ENCODE measurements at places on chromosomes 5 and 9.
A peak's percentile ranks its signal among the peaks of the same experiment; 100 is the strongest.

GRCh38 chr5:54088081-54088480 lies 222.3 kb downstream of the ARL15 start:
- DNase-seq, result no peak

- no peak for DNase-seq
These were observed 197.1 kb downstream of the ZNF462 start for GRCh38 chr9:107060062-107060461.

- DNase-seq, result no peak
These were observed 34.4 kb downstream of the APBA1 start for GRCh38 chr9:69637817-69638200.

DNA sequence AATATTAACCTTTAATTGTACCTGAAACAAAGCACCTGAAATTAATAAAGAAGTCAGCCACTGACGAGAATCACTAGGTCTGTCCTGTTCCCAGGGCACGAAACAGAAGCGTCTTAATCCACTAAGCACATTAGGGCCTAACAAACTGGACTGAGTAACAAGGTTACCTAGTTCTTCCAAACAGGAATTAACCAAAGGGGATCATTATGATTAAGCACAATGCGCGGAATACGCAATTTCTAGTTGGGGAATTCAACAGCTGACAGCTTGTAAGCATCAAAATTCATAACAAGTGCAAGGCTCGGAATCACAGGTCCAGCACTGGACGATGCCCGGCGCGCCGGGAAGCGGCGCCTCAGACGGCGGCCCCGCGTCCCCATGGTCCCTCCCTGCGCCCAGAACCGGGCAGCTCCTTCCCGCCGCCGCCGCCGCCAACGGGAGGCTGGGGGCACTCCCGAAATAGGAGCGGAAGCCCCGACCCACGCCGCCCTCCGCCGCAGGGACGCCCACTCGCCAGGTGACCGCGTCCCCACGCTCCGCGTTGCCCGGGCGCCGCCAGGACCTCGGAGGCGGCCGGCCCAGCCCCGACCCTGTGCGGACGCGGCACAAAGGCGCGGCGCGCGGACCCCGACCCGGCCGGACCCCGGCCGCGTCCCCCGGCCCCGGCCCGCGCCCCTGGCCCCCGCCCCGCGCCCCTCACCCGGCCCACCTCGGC lies 898 bp downstream of the CAMSAP1 start:
- DNase-seq, result no peak

- no peak for DNase-seq
These were observed 171.1 kb downstream of the ENC1 start for GRCh38 chr5:74469234-74469994.

DNA sequence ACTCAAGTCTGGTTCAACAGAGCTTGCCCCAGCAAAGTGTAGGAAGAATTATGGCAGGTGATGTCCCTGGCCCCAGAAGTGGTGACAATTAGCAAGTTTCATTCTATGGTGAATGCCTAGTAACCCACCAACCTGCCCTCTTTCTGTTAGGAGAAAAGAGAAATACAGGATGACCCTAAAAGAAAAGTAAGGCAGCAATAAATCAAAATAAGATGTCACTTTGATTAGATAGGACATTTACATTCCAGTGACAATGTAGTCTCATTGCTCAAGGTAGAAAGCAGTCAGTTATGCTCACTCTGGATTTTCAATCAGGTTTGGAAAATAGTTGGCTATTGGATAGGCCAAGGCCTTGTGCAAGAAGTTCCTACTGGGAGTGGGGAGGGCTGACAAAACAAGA lies 5.6 kb upstream of the HSPA9 start:
- no peak for DNase-seq

DNA sequence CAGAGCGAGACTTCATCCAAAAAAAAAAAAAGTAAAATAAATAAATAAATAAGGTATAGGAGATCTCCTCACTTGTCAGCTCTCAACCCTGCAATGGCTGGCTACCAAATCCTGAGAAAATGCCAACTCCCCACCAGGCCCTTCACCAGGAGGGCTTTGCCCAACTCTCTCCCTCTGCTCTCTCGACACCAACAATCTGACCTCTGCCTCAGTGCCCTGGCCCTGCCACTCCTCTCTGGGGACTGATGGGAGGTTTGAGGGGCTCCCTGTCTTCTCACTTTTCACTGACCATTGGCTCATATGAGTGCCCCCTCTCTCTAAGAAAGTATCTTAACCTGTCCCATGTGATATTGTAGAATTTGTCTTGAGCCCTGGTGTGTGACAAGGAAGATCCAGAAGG lies 52.6 kb upstream of the SH3PXD2B start:
- no peak for DNase-seq

GRCh38 chr9:8680658-8681057 lies 881.1 kb upstream of the DMAC1 start:
- no peak for DNase-seq

DNA sequence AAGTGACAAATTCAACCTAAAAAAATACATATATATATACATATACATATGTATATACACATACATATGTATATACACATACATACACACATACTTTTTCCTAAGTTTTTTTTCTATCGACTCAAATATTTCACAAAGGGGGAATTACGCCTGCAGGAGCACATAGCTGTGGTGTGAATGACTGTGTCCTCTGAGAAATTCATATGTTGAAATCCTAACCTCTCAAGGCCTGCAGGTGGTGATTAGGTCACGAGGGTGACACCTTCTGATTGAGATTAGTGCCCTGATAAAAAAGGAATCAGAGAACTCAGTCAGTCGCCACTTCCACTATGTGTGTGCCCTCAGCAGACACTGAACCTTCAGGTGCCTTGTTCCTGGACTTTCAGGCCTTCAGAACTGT lies 248.7 kb downstream of the SEMA5A start:
- no peak for DNase-seq

DNA sequence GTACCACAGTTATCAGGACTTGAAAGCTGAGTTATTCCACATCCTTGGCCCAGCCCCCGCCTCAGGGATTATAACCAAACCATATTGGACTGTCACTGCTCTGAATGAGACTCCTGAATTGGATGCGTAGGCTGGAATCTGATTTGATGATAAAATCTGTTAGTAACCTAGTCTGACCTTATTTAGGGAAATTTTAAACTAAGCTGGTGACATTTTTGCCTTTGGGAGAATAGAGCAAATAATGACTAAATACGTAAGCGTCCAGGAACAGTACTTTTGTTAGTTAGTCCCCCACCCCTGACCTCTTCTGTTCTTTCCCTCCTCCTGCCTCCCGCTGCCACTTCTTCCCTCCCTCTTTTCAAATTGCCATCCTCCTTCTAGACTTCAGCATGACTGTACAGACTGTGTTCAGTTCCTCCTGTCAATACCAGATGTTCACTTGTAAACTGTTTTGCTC lies 92.6 kb downstream of the TLE4 start:
- DNase-seq, result no peak

- no peak for DNase-seq
These were observed 8.8 kb upstream of the FCN2 start for GRCh38 chr9:134871697-134872340.

DNA sequence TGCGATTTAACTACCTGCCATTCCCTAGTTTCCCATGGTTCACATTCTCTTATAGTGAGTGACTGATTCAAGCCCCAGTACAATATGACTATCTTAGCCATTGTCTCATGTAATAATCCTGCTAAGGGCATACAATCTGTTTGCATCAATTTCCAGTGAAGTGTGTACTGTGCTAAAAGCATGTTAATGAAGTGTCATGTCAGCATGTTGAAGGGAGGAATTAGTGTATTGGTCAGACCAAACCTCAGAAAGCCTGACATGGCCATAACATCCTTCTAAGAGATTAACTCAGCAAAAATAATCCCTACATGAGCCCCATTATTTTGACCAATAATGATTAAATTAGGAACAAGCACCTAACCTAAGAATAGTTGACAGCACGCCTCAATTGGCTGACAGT lies 442.4 kb downstream of the ENC1 start:
- no peak for DNase-seq

GRCh38 chr5:61525512-61526206 lies 193.6 kb downstream of the ZSWIM6 start:
- no peak for DNase-seq

- no peak for DNase-seq
These were observed 46.7 kb upstream of the UBQLN1 start for GRCh38 chr9:83754383-83754977.

DNA sequence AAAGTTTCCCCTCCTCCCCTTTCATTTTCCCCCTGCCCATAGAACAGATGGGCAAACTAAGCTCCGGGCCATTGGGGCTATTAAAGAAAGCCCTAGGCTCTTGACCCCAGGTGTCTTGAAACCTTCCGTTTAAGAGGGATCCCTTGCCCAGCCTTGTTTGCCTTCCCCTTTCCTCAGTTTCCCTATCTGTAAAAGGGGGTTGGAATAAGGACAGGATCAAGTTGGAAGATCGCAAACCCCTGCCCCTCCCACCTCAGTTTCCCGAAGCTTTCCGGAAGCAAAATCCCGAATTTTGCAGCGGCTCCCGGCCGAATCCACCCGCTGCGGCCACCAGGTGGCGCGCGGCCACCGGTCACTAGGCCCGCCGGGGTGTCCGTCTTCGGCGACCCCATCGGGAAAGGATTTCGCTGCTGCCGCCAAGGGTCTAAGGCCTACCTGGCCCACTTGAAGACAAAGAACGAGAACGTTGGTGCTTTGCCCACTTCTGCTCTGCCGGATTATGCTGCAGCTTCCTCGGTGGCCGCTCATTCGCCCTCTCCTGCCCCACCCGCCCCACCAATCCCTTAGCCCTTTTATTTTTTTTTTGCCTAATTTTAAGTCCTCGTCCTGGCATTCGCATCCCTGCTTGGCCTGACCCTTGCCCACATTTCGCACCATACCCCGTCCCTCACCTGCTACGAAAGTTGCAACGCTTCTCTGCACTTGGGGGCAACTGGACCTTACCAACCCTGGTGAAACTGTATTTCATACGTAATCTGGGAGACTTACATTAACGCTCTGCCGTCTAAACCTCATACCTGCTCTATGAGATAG lies 962 bp upstream of the NR6A1 start:
- peak; percentile 40 for DNase-seq

DNA sequence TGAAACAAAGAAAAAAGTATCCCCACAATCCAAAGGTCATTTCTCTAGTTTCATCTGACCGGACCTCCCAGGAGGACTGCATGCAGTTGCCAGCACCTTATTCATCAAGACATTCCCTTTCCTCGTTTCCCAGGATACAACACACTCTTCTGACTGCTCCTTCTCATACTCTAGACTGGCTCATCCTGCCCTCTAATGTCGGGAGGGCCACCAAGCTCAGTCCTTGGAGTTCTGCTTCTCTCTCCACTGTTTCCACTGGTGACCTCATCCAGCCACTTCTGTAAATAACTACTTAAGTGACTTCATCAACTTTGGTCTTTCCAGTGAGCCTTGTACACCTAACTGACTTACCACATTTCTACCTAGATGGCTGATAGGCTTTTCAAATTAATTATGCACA lies 179.1 kb downstream of the EPB41L4A start:
- no peak for DNase-seq

GRCh38 chr9:72681283-72681630 lies 159.8 kb downstream of the TMC1 start:
- no peak for DNase-seq

GRCh38 chr9:95733741-95734666 lies 141.5 kb upstream of the ERCC6L2 start:
- DNase-seq, result no peak

- no peak for DNase-seq
These were observed 18.9 kb upstream of the SLC30A5 start for GRCh38 chr5:69074664-69075521.

DNA sequence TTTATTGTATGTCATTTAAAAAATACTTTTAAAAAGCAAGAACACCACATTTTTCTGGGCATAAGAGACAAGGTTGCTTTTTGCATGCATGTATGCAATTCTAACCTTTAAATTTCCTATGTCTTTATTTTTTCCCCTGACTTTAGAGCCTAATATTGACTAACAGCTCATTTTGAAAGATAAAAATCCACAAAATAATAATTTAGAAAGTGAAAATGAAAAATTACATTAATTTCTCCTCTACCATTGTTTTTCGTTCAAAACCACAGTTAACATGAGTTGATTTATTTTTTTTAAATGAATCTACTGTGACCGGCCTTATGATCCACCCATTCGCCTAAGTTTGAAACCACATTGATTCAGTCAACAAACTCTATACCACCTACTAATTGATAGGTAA lies 137.5 kb upstream of the CDKN2B start:
- no peak for DNase-seq

- DNase-seq, result no peak
These were observed 3.8 kb downstream of the NMRK1 start for GRCh38 chr9:75084081-75084672.

DNA sequence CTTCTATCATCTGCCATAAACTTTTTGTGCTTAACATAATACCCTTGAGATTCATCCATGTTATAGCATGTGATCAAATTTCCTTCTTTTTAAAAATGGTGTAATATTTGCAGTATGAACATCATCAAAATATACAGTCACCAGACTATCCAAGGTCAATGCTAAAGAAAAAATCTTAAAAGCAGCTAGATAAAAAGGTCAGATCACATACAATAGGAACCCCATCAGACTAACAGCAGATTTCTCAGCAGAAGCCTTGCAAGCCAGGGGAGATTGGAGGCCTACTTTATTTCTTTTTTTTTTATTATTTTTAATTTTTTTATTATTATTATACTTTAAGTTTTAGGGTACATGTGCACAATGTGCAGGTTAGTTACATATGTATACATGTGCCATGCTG lies 37.2 kb downstream of the FAM170A start:
- no peak for DNase-seq

Data from stimulated activated CD4-positive, alpha-beta T cell treated with anti-CD3 and anti-CD28 coated beads, Interleukin-4, amount 100 ng/mL, for 4 hours (primary cell).